ENCODE measurements at places on chromosomes 4 and X.
A peak's percentile ranks its signal among the peaks of the same experiment; 100 is the strongest.

GRCh38 chrX:74492720-74493201 lies 71.5 kb downstream of the SLC16A2 start:
- no peak for DNase-seq

- no peak for DNase-seq
These were observed 261.2 kb upstream of the NDST4 start for GRCh38 chr4:115374621-115375020.

DNA sequence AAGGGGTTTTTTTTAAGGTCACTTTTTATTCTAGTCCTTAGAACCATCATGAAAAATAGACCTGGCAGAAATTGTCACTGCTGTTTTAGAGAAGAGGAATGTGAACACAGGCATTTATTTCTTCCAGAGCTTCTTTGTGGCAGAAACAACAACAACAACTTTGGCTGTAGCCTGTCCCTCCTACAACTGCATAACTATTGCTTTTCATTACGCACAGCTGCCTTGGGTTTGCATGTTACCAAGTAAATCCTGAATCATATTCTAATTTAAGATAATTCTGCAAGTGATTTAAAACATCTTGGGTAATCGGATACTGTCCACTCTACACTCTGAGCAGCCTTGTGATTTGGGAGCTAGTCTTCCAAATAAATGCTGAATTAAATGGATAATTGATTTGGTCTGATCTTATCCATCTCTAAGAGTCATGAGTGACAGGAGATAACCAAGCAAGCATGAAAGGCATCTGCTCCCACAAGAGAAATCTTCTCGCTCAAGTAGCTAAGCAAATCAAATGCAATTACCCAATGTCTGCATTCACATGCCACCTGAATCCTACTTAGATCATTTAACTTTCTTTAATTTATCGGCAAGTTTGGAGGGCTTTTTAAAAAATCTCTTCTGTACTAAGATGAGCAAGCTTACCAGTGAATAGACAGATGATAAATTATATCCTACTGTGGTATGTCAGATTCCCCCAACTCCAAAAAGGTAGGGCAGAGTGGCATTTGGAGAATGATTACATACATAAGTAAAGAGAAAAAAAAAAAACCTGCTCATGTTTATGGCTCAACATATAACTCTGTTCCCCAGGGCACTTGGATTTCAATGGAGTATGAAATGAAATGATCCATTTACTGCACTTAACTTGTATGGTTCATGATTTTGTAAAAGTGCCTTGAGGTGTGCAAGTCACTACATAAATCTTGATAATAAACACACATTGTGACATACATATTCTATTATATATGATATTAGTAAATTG lies 73.6 kb downstream of the EGF start:
- peak; percentile 24 for DNase-seq

GRCh38 chr4:73308286-73308685 lies 49.7 kb upstream of the ANKRD17 start:
- peak; percentile 52 for DNase-seq

GRCh38 chr4:121176082-121176934 lies 12.2 kb upstream of the TNIP3 start:
- DNase-seq = no peak

DNA sequence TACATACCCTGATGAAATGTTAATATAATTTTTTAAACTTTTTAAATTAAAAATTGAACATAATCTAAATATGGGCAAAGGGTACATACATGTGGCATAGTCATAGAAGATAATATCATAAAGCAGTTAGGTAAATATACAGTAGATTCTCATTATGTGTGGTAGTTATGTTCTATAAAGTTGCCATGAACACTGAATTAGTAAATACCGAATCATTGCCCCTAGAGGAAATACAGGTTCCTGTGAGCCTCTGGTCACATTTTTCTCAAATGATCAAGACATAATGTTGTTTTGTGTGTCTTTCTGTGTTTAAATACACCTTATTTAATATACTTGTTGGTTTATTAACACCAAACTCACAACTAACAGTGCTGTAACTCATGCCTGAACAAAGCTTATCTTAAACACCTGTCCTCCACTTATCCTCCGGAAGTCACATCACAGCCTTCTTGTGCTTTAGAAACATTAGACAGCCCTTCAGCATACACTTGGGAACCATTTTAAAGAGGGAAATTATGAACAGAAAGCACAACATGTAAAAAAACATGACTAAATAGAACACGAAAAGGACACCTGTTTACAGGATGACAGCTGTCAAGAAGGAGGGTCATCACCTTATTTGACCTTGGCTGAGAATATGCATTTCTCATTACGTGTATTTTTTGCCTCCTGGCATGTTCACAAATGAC lies 169.4 kb upstream of the NAP1L5 start:
- peak; percentile 31 for DNase-seq

DNA sequence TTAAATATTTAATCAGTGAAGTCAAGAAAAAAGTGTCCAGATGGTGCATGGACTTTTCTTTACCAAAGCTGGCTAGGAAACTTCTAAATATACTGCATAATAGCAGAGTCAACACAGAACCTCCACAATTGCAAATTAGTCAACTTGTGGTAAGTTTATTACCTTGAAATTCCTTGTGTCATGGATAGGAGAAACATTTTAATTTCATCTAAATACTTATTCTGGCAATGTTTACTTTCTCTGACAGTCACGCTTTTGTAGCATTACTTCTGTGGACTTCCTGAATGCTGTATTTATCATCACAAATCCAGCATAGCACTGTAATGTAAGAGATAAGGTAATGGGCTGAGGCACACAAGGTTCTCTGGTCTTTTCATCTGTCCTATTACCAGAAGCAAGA lies 2266.1 kb downstream of the PCDH7 start:
- no peak for DNase-seq
